ENCODE measurements at places on chromosomes 3 and 15.

- no peak for DNase-seq
These were observed 282.6 kb downstream of the VPS13C start for GRCh38 chr15:61777689-61778088.

GRCh38 chr3:42403737-42404136 lies 6.7 kb downstream of the LYZL4 start:
- DNase-seq = no peak

- DNase-seq = peak; percentile 96
These were observed at the start of gene SNX1 for GRCh38 chr15:64095795-64096667. TSS of gene SNX1 (plus strand) at chr15:64095982. CDS start at chr15:64096014, 32 bp downstream.

DNA sequence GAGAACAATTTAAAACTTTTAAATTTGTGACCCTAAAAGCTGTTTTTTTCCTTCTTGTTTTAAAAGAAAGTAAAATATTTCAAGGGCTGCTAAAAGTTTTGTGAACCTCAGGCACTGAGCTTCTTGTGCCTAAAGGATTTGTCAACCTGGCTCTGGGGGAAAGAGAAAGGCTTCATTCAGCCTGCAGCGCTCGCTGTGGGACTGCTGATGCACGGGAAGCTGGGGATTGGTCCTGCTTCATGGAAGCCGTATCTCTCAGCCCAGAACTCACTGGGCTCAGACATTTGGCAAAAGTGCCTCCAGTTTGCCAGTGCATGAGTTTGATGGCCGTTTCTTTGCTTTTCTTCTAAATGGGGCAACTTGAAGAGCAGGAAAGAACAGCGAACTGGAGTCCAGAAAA lies 30.8 kb downstream of the TPRG1 start:
- no peak for DNase-seq

GRCh38 chr3:14129296-14129695 lies 4.4 kb downstream of the TMEM43 start:
- DNase-seq = no peak

GRCh38 chr3:178048768-178049167 lies 487.5 kb upstream of the KCNMB2 start:
- no peak for DNase-seq

DNA sequence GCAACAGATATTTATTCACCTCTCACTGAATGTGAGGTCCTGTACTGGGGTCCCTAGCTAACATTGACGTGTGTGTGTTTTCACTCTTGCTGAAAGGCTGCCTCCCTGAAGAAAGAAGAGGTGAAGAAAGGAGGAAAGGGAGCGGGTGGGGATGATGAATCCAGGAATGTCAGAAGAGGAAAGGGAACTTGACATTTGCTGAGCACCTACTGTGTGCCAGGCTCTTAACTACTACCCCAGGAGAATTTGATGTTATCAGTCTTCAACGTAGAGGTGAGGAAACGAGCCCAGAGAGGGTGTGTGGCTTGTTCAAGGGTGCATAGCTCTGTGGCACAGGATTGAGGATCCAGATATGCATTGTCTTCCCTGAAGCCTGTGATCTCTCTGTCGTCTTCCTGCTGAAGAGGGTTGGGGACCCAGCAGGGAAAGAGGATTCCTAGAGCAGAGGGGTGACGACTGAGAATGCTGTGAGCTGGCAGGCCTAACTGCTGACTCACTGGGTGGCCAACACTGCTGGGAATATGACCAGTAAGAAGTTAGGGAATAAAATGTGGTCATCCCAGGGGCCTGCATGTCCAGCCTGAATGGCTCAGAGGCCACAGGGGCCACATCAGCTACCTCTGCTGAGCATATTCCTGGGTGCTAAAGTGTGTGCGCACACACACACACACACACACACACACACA lies 6.6 kb upstream of the ATP2B2 start:
- no peak for DNase-seq

GRCh38 chr3:62803276-62803675 lies 71.9 kb downstream of the CADPS start:
- DNase-seq = no peak

DNA sequence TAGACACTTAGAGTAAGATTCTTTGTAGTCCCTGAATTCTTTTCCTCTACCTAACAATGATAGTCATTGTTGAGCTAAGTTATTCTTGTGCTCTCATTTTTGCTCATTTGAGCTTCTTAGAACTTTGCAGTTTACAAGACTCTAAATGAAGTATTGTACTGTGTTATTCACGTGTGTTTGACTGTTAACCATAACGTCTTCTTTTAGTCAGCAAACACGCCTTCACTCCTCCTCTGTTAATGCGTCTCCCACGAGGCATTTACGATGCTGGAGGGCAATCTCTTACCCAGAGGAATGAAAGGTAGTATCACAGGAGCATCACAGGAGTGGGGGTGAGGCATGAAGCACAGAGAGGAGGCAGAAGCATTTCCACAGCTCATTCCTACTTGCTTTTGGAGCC lies 14.8 kb upstream of the P2RY14 start:
- no peak for DNase-seq

DNA sequence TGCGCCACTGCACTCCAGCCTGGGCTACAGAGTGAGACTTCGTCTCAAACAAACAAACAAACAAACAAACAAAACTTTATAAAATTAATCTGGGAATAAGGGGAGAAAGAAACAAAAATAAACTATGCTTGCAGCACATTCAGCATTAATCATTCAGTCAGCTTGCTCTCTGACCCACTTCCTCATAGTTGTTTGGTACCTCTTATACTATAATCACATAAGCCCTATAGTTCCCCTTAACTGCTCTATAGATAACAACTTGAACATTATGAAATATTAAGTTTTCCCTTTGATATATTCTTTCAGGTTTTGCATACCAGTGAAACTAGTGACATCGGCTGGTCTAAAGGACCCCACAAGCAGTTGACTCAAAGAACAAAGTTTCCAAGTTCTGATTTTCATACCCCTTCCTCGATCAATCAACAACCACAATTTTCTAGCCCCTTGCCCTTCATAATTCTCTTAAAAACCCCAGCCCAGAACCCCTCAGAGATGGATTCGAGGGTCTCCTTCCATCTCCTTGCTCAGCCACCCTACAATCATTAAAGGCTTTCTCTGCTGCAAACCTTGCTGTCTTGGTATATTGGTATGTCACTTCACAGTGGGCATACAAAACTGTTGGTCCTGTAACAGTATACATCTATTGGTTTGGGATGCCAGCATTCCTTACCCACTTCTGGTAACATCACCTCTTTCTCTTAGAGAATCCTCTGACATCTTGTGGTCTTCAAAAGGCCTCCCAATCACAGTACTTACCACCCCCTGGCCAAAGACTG lies 26.4 kb downstream of the BCL2L10 start:
- DNase-seq = no peak
